Activated T-cell treated with anti-CD3 and anti-CD28 coated beads, Interleukin-2, amount 50 U/mL, for 1 hour (primary cell): ENCODE measurements at places on chromosomes 1 and 21.

- DNase-seq = no peak
These were observed 9.6 kb upstream of the CD34 start for GRCh38 chr1:207920444-207921021.

- DNase-seq = no peak
These were observed 46.4 kb downstream of the VPS13D start for GRCh38 chr1:12276225-12276624.

- DNase-seq = no peak
These were observed 538.0 kb upstream of the CAMK1G start for GRCh38 chr1:209045331-209046057.

DNA sequence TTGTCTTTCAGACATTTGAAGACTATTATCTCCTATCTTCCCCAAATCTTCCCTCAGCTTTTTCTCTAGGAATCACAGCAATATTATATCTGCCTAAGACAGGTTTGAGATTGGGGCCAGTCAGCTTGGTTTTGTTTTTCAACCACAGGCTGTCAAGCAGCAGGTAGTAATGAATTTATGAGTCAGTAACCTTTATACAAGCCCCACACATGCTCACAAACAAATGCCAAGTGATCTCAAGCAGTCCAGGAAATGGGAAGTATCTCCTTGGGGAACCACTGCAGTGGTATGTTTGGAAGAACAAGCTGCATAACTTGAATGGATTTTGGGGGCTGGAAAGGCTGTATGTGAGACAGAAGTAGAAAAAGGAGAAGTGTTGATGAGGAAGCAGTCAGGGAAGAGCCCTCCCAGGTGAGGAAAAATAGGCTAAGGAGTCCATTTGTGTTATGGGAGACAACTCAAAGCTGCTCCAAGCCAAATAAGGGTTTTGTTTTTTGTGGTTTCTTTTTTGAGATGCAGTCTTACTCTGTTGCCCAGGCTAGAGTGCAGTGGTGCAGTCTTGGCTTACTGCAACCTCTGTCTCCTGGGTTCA is 2.1 kb downstream of the DHDDS start:
- DNase-seq = no peak

DNA sequence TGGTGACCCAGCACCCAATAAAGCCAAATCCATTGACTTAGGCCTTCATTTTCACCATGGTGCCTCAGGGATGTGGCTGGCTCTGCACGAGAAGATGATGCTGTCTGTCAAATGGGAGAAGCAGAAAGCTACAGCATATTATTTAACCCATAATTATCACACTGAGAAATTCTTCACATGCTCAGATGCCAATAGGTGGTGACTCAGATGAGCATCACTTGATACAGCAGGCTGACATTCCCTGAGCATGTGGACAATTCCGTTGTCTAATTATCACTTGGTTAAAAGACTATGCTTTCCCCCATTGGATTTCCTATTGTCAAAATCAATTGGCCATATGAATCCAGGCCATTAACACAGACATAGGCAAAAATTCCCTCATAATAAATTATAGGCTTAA is 44.0 kb upstream of the HSD3B1 start:
- DNase-seq = no peak

DNA sequence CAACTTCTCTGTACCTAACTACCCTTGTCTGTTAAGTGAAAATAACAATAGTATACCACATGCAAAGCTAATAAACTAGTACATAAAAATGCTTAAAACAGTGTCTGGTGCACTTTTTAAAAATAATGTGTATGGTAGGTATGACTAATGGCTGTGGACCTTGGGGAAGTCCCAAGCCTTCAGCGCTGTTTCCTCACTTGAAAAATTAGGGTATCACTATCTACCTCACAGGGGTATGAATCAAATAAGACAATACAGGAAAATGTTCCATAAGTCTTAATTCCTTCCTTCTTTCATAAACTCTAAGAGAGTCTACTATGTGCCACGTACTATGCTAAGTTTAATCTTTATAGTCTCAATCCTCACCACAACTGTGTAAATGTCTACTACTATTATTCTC is 32.0 kb downstream of the EGLN1 start:
- no peak for DNase-seq

DNA sequence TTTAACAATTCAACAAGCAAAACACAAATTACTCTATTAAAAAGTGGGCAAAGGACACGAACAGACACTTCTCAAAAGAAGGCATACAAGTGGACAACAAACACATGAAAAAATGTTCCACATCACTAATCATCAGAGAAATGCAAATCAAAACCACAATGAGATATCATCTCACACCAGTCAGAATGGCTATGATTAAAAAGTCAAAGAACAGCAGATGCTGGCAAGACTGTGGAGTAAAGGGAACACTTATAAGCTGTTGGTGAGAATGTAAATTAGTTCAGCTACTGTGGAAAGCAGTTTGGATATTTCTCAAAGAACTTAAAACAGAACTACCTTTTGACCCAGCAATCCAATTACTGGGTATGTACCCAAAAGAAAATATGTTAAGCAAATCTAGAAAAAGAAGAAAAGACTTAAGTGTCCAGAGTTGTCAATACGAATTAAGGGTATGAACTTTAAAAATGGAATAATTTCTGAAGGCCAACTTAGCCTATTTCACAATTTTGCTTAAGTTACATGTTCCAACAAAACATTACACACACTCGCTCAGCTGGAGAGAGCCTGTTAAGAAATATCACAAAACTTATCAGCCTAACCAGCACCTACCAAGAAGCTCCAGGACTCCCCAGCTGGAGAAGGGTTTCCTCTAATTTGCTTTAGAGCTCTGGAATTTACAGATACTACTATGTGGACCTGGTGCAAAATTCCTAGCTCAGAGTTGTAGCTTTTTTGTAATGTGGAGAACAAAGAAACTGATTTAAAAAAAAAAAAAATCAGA is 232.1 kb downstream of the DUSP10 start:
- no peak for DNase-seq

GRCh38 chr1:200660719-200661118 is 9.0 kb downstream of the DDX59 start:
- no peak for DNase-seq
